ENCODE measurements at places on chromosomes 3 and 15. TPM values are rescaled to one million over a fixed set of nuclear protein-coding genes. Genes with fewer than 3 reads are reported as not detected.

GRCh38 chr3:78004571-78004970 lies 964.7 kb downstream of the ROBO2 start:
- DNase-seq: no peak

GRCh38 chr3:13045241-13045903 lies 27.9 kb downstream of the IQSEC1 start:
- no peak for DNase-seq

- no peak for DNase-seq
These were observed 396.8 kb upstream of the AZI2 start for GRCh38 chr3:28745436-28745835.

TLR9 gene
- total RNA-seq: 2.8 TPM

DNA sequence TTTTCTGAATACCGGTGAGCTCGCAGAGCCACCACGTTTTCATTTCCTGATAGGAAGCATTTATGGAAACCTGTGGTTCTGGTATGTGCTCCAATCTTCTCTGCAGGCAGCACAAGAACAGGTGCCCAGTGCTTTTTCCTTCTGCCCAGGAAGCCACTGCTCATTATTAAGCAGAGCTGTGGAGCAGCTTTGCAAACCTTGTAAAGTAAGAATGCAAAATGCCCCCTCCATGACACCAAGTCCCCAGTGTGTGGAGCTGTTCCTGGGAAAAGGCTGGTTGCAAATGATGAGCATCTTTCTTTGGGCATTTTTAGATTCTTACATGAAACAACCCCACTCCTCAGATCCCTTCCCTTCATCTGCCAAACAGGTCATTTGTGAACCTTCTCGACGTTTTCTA lies 65.7 kb upstream of the MRPL3 start:
- no peak for DNase-seq

- DNase-seq: no peak
These were observed 21.7 kb upstream of the ABHD10 start for GRCh38 chr3:111956995-111957734.

DNA sequence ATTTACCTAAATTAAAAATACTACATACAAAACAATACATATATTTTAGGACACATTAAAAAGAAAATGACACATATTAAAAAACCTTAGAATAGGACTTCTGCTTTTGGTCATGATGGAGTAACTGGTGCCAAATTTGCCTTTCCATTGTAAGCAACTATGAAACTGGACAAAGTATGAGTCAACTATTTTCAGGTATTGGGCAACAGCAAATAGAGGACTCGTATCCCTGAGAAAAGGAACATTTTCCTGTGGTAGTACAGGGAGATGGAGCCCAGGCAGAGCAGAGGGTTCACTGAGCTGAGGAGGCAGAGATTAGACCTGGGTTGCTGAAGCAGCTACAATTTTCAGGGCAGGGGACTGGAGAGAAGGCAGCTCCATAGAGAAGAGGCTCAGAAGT lies 14.7 kb downstream of the CCR1 start:
- no peak for DNase-seq

- no peak for DNase-seq
These were observed 13.3 kb upstream of the PAQR9 start for GRCh38 chr3:142976621-142977398.

SLC12A8 gene
- 0.29 TPM for total RNA-seq

DNA sequence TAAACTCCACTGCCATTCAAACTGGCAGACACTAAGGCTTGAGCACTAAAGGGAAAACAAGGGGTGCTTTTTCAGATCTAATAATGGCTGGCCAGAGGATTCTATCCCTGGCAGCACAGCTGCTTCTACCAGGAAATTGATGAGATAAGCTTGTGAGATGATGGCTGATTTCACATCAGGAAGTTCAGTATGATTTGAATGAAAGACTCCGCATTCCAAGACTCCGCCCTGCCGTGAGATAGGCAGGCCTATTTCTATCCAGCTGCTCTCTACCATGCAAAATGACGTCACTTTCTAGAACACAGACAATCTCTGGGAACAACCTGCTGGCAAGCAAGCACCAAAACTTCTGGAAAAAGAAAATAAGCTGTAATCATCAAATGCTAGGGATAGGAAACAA lies 171.8 kb downstream of the WDR76 start:
- no peak for DNase-seq

CASR gene
- total RNA-seq: not detected

- no peak for DNase-seq
These were observed 153.7 kb upstream of the GAP43 start for GRCh38 chr3:115469649-115470048.

DNA sequence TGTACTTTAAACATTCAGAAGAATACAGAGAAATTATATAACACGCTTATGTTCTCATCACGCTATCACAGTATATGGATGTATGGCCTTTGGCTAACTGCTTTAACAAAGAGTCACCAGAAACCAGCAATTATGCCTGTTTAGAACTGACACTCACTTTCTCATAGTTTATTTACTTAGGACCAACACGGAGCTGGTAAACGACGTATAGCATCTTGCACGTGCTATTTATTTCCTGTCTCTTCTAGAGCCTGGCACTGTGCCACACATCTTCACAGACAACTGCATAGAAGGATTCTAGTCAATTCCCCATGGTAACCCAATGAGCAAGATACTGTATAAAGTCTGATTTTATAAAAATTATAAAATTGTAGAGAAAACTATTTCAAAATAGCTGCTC lies 43.6 kb downstream of the TBC1D2B start:
- peak; percentile 68 for DNase-seq

CPLX3 gene
- total RNA-seq: 0.39 TPM

TP63 gene
- not detected for total RNA-seq

WWTR1 gene
- 0.58 TPM for total RNA-seq

- peak; percentile 36 for DNase-seq
These were observed at the start of gene GPR176 for GRCh38 chr15:39919748-39920509. Gene GPR176 (minus strand): TSS chr15:39920266. CDS start chr15:39920026, 240 bp downstream.

CD80 gene
- total RNA-seq: 0.16 TPM

PAQR5 gene
- total RNA-seq: not detected

DNA sequence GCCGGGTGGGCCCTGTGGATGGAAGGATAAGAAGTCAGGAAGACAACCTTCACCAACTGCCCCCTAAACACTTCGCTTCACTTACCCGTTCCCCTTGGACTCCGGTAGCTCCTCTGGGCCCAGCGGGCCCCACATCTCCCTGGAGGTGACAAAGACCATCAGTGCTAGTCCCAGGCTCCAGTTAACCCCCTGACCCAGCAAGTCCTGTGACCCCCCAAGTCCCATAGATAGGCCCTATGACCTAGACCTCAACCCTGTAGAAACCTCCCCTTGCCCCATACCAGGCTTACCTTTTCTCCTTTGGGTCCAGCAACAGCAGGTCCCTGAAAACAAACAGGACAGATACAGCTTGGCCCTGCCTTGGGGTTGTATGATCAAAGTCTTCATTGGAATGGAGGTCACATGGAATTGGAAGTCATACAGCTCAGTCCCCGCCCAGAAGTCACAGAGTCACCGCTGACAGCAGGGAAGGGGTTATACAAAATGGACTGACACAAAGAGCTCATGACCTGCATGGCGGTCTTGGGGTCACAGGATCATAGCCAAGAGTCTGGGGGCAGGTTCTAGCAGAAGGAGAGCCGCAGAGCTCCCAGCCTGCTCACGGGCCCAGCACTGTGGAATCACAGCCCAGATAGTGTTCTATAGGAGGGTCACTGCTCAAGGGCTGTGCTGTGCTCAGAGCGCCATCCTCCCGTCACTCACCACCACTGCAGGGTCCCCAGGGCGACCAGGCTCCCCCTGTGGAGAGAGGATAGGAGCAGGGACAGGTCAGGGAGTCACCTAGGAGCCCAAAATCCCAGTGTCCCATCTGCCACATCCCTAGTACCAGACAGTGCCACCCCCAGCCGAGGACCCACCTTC lies 13.3 kb downstream of the COL7A1 start:
- no peak for DNase-seq

GOLGA8J gene
- 0.36 TPM for total RNA-seq
